ENCODE measurements at places on chromosomes 4 and X.
A peak's percentile ranks its signal among the peaks of the same experiment; 100 is the strongest.

DNA sequence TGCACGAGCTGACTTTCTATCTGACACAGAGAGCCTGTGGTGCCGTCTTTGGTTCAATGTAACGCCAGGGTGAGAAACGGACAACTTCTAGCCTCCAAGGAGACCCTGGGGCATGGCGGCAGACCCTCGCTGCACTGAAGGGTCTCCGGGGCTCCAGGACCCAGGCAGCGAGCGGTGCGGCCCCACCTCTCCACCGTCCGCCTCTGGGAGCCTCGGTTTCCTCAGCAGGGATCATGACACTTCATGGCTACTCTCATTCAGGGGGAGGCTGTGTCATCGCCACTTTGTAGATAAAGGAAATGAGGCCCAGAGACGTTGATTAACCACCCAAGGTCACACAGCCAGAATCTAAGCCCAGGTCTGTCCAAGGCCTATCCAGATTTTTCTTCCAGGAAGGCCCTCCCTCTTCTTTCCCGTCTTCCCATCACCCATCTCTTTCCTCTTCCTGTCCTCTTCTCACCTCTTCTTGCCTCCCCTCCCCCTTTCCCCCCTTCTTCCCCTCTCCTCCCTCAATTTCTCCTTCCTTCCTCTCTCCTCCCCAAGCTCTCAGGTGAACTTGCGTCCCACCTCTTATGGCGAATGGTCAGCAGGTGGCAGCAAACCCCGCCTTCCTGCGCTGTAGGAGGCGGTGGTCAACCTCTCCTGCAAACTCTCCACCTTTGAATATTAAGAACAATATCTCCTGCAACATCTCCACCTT, 69.3 kb upstream of the HMX1 start:
- DNase-seq = no peak

GRCh38 chr4:112253382-112254000, 21.9 kb downstream of the AP1AR start:
- no peak for DNase-seq

DNA sequence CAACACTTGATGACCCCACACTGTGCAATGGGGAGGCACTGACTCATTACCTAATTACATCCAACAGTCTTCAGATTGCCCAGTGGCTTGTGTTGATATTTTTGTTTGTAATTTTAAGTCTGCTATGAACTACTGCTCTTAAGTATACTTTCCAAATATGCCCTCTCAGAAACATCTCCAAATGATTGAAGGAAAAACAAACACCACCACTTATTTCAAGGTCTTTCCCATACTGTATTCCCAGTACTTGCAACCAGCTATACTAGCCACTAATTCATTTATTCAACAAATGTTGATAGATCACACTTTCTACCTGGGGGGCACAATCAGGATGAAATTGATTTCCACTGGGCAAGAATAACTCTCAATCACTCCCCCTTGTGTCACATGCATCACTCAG, 302.2 kb upstream of the CPEB2 start:
- no peak for DNase-seq

GRCh38 chr4:61067381-61067780, 132.7 kb upstream of the ADGRL3 start:
- no peak for DNase-seq

DNA sequence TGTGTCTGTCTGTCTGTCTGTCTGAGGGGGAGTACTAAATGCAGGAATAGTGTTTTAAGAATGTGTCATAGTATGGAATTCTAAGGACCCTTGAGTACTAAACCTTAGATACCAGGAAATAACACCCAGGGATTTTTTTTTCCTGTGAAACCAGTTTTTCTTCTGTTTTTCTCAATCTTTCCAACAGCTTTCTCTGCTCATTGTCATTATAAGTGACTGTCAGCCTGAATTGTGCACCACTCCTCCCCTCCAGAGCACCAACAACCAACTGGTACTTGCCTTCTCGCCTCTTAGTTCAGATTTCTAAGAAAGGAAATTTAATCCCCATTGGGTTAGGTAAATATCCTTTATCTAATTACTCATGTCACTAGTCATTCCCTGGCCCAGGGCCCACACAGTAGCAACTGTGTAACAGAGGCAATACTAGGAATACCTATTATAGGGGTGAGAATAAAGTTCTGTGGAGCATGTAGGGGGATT, 320.6 kb downstream of the ADGRL3 start:
- no peak for DNase-seq

- no peak for DNase-seq
Measured at GRCh38 chr4:30802622-30803323, 82.6 kb downstream of the PCDH7 start.

DNA sequence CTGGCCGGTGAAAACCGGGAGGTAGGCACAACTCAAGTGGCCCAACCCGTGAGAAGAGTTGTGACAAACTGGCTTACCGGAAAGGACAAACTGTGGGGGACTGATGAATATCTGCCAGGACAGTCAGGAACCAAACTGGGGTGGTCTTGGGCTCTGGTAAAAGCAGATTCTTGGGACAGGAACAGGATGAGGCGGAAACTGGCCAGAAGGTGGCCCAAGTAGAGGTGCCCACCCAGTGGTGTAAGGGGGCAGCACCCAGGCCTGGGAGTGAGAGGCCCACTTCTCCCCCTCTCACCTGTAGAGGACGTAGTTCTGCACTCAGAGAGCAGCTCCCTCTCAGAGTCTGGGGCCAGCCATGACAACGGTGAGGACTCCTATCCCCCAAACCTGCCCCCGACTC, 5.9 kb downstream of the CCDC120 start:
- DNase-seq = no peak

DNA sequence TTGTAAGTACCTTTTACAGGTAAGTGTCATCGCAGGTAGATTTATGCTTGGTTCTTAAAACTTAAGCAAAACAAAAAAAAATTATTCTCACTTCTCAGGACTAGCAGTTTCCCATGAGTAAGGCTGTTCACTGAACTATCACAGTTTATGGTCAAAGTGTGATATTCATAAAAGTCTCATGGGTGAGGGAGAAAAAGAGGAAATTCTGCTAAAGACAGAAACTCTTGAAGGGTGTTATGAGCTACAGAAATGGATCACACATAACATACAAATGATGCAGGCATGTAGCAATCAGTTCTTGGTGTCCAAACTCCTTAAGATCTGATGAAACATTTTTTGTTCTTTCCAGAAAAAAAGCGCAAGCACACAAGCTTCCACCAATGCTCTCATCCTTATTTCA, 8.5 kb downstream of the RAB9A start:
- DNase-seq = no peak

DNA sequence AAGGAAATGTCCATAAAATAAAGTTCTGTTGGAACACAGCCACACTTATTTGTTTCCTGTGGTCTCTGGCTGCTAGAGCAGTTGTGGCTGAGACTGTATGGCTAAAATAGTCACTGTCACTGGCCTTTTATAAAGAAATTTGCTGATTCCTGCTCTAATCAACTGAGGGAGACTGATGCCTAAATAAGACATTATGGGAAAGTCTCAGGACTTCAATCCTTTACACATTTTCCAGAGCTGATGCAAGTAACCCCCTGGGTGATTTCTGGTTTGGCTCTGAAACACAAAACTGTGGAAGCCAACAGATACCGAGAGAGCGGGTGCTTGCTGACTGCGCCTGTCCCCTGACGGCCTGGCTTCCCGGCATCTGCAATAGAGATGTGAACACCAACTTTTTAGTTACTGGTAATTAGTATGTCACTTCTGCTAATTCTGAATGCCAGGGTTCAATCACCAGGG, 64.0 kb downstream of the POLR2B start:
- no peak for DNase-seq

- no peak for DNase-seq
Measured at GRCh38 chr4:143025081-143025704, 159.5 kb upstream of the USP38 start.

DNA sequence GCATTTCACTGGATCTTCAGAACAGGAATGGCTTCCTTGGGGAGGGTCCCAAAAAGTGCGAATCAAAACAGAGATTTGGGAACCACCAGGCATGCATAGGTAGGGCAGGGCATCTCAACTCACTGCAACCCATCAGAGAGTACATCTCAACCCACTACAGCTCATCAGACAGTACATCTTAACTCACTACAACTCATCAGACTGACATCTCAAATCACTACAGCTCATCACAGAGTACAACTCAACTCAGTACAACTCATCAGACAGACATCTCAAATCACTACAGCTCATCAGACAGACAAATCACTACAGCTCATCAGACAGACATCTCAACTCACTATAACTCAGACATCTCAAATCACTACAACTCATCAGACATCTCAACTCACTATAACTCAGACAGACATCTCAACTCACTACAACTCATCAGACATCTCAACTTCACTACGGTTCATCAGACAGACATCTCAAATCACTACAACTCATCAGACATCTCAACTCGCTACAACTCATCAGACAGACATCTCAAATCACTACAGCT, 47.5 kb upstream of the CLDN34 start:
- no peak for DNase-seq

DNA sequence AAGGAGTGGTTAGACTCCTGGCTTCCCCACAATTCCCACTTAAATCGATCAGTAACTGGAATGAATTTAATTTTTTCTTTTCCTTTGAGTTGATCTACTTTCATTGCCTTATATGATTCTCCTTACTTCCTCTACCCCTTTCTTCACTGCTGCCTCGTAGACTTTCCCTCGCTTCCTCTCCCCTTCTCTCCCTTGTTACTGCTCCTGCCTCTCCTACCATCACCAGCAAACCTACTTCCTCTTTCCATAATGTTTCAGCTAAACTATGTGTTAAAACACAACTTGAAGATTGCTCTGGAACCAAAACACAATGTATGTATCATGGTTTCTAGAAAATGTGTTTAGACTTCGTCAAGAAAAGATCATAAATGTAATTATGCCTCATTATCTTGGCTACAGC, 132.0 kb upstream of the TET2 start:
- no peak for DNase-seq

- peak; percentile 21 for DNase-seq
Measured at GRCh38 chr4:140427106-140427918, at the start of gene CLGN. TSS of gene CLGN (minus strand) at chr4:140427648. CDS start at chr4:140413078, 14,570 bp downstream.

DNA sequence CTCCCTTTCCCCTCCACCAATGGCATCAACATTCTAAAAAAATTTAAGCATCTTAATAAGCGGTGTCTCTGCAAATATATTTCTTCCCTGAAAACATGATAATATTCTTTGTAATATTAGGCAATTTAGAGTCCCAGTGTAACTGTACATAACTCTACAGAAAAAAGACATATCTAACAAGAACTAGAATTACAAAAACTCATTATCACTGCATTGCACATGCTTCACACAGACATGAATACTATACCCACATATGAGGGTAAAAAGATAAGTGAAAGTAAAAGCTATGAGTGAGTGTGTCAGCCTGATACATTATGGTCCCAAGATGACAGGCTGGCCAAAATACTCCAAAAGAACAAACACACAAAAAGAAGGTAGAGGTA, 2.4 kb upstream of the FGB start:
- DNase-seq = no peak

GRCh38 chr4:78766650-78767049, 9.5 kb upstream of the BMP2K start:
- DNase-seq = no peak
